ENCODE measurements at places on chromosomes 6 and 20. TPM values are rescaled to one million over a fixed set of nuclear protein-coding genes. Genes with fewer than 3 reads are reported as not detected.

The SNTA1 gene
- polyA plus RNA-seq: 6.5 TPM

GRCh38 chr20:51083447-51083846 lies 60.5 kb upstream of the KCNG1 start:
- DNase-seq: no peak

The MMP24OS gene
- polyA plus RNA-seq: 24.7 TPM

DNA sequence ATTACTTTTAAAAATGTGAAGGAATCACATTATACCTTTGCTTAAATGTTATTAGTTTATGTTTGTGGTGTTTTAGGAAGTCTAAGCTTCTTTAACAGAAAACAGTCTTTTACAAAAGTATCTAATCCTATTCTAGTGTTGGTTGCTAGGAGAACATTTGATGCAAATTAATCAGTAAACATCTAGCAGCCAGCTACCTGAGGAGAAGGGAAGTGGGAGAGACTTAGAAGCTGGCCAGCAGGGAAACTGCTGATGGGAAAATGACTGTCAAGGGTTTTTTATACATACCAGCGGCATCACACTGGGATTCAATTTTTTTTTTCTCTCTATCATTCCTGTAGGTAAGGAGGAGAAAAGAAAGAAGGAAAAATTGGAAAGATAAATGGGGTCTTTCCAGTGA lies 686.0 kb upstream of the MMS22L start:
- no peak for DNase-seq

- DNase-seq: no peak
Observed at GRCh38 chr6:164929408-164929977, 379.9 kb downstream of the C6orf118 start.

GRCh38 chr6:154292855-154293519 lies 63.6 kb downstream of the IPCEF1 start:
- no peak for DNase-seq

The XKR7 gene
- not detected for polyA plus RNA-seq

The FNDC11 gene
- polyA plus RNA-seq: 0.48 TPM

The TNNC2 gene
- polyA plus RNA-seq: not detected

- peak; percentile 68 for DNase-seq
Observed at GRCh38 chr6:43604174-43604573, 24.9 kb downstream of the GTPBP2 start.

DNA sequence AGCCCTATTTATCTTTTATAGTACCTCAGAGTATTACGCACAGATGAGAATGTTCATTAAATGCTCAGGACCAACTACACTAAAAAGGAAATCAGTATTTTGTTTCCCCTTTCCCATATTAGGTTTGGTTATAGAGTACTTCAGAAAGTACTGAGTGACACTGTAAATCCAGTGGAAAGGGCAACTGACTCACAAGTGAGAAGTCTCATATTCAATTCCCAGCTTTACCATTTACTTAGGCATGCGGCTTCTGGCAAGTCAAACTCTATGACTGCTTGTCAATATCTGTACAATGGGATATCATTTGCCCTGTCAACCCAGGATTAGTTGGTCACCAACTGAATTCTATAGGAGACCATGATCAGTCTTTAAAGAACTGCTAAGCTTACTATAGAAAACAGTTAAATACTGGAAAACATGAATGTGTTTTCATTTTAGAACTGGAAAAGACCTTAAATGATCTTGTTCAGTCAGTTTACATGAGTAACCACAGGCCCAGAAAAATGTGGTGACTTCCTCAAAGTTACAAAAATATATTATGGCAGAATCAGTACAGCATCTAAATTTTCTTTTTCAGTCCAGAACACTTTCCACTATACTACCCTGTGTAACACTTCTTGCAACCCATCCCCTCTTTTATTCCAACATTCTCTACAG lies 3.6 kb downstream of the MAP3K7 start:
- DNase-seq: no peak

The WFDC2 gene
- polyA plus RNA-seq: not detected

Measured in keratinocyte (primary cell).